Hypothalamus (tissue), 51 donors: ENCODE measurements at places on chromosomes 2 and 18.

- no peak for DNase-seq
These were observed 53.3 kb upstream of the NARS1 start for GRCh38 chr18:57674891-57675290.

GRCh38 chr2:1226766-1227165, 186.5 kb upstream of the TPO start:
- DNase-seq, result no peak

DNA sequence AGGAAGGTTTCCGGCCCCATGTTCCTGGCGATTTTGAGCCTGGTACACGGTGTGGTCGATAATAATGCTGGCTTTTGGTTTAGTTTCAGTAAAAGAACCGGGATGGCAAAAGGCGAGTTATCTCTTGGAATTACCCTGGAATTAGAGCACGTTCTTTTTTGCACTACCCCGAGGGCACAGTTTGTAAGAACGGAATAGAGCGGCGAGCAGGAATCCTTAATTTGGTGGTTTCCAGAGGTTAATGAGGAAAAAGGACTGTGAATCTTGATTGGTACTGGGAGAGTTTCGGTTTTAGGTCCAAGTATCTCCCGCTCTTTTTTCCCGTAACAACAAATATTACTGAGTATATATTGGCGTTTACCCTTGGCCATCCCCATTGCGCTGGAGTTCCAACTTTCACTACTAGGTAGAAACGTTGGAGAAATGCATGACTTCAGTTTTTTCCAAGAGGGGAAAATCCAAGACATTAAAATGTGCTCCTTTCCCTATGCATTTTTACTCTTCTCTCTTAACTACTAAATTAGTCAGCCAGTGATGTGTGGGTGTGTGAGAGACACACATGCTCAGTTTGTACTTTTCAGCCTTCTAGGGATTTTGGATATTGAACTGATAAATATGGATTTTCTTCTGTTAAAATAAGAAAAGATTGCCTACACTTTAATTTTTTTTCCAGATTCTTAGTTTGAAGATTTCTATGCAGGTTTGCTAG, 160.8 kb downstream of the AGPS start:
- no peak for DNase-seq

- no peak for DNase-seq
These were observed 64.2 kb downstream of the RBMS1 start for GRCh38 chr2:160429248-160430000.

- DNase-seq, result no peak
These were observed 46.2 kb downstream of the TWSG1 start for GRCh38 chr18:9380621-9381395.

DNA sequence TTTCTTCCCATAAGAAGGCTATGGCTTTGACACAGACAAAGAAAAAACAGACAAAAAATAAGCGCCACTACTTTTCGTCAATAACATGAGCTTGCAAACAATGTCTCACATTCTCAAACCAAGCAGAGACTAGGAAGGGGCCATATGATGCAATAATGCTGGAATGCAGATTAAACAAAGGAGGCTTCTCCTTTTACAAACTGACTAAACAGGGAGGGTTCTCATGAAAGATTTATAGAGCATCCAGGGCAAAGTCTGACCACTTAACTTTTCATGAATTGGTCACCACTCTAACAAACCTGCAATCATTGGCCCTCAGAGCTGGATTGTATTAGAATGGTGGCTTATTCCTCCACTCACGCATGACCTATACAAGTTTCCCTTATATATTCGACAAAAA, 663.3 kb upstream of the CHAC2 start:
- no peak for DNase-seq

DNA sequence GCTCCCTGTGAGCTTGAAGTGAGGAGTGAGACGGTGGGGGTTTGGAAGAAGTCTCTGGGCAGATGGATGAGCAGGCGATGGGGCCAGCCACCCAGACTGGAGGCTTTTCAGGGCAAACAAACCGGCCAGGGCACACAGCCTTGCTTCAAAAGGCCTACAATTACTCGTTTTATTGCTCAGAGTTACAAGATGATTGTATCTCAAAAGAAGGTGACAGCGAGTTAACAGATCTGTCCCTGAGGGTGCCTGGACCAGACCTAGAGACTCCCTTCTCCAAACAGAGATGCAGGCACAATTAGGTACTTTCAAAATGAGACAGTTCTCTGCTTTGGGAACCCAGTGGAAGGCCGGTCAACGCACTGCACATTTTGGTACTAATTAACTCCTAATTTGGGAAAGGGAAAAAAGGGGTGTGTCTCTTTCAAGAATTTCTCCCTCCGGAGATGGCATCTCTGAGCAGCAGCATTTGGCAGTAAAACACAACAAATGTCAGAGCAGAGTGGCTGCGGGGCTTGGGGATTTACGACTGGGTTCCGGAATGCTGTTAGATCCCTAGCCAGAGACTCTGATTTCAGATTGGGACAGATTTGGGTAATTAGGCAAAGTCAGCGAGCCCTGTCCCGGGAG, 226.7 kb downstream of the TTC32 start:
- no peak for DNase-seq

DNA sequence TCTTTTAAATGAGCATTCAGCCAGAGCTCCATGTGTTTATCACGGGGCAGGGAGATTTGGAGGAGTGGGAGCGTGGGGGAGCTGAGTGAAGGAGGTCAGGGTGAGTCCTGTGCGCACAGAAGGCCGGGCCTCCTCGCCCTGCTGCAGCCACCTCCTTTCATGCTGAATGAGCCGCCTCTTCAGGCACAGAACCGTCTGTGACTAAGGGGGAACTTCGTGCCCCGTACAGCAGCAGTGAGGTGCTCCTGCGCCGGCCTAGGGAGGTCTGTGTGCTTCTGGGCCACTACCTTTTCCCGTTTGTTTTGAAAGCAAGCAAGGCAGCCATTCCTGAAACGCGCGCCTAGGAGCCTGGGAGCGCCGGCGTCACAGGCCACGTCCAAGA, 27.1 kb upstream of the ZNF516 start:
- no peak for DNase-seq

GRCh38 chr2:216950547-216950946, 90.7 kb upstream of the TNP1 start:
- DNase-seq, result no peak

- DNase-seq, result no peak
These were observed 19.9 kb upstream of the CXXC1 start for GRCh38 chr18:50307400-50307737.

- DNase-seq, result no peak
These were observed 108.5 kb upstream of the PGAP1 start for GRCh38 chr2:197035002-197035401.

- no peak for DNase-seq
These were observed 238.2 kb downstream of the MREG start for GRCh38 chr2:215775106-215775505.

GRCh38 chr2:37842732-37843440, 82.2 kb upstream of the RMDN2 start:
- no peak for DNase-seq
